ENCODE measurements at places on chromosomes 6 and 20.

DNA sequence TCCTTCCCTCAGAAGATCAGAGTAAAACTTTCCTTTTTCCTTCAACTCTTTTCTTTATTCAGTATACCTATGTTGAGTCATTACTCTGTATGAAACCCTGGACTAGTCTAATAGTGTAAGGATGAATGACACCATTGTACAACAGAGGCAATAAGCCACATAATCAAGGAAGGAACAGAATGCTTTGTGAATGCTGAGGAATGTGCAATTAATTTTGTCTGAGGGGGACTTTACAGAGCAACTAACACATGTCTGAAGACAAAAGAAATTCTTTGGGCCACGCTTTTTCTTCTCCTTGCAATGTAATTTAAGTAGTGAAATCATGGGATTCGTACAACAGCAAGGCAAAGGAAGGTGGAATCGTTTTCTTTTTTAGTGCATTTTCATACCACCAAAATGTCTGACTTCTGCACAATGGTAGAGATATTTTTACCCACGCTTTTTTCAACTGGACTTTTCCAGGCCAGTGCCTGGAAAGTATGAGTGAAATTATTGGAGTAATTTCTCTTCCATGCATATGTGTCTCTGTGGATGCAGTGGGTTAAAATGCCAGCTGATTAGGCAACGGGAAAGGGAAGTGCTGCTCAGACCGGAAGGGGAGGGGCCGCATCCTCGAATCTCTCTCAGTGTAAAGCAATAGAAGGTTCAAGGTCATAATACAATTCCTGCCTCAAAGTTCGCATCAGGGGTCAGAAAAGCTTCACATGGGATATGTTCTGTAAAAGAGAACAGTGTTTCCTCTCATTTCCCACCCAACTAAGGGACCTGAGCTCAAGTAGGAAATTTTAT, 89.9 kb upstream of the MTHFD1L start:
- no peak for DNase-seq

GRCh38 chr6:159180001-159180400, 10.8 kb downstream of the FNDC1 start:
- peak; percentile 37 for DNase-seq

- no peak for DNase-seq
These were observed 24.6 kb downstream of the USP45 start for GRCh38 chr6:99490608-99491007.

GRCh38 chr6:148760258-148760534, 13.4 kb downstream of the UST start:
- DNase-seq = no peak

GRCh38 chr6:50843842-50844241, 25.2 kb downstream of the TFAP2B start:
- no peak for DNase-seq

- no peak for DNase-seq
These were observed 89.5 kb upstream of the MAP7 start for GRCh38 chr6:136639702-136640101.

DNA sequence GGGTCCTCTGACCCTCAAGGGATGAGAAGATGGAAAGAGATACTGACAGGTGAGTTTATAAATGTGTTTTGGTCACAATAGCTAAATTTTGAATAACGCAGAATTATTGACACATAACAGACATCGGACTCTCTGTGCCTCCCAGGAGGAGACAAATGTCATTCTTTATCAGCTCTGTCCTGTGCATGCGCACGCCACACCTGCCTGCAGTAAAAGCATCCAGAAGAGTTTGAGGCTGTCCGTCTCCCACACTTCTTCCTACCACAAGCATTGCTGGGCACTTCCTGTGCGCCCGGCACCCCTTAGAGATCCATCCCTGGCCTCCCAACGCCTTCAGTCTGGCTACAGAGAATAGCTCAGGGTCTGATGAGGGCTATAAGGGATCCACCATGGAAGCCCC, 81.5 kb upstream of the CST7 start:
- no peak for DNase-seq

DNA sequence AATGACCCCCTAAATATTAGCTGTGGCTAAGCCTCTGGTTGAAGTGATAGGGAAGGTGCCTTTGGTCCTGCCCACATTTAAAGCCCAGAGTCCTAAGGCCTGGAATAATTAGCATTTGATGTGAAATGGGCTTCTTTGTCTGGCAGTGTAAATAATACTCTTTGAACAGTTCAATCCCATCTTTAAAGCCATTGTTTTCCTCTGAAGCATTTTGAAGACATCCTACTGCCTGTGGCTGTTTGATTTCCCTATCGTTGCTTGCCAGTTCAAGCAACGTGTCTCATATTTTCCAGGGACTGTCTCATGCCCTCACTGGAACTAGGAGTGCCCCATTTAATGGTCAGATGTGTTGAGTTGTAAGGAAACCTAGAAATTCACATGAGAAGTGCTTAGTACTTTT, 89.3 kb upstream of the BTN3A2 start:
- DNase-seq = no peak

DNA sequence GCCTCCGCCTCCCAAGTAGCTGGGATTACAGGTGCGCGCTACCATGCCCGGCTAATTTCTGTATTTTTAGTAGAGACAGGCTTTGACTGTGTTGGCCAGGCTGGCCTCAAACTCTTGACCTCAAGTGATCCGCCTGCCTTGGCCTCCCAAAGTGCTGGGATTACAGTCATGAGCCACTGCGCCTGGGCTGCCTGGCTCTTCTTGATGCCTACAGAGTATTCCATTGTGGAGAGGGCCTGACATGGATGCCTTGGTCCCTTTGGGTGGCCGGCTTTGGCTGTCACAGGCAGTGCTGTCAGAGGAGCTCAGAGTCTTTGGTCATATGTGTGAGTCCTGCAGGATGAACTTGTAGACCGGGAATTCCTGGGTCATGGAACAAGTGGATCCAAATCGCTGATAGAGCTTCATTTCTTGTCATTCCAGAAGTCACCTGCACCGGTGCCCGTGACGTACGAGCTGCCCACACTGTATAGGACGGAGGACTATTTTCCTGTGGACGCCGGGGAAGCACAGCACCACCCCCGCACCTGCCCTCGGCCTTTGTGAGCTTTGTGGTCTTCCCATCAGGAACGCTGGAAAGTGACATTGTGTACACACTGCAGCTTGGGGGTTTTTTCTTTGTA, 55.1 kb downstream of the ADNP start:
- no peak for DNase-seq

- DNase-seq = no peak
These were observed 239.2 kb downstream of the TPBG start for GRCh38 chr6:82602776-82603175.

DNA sequence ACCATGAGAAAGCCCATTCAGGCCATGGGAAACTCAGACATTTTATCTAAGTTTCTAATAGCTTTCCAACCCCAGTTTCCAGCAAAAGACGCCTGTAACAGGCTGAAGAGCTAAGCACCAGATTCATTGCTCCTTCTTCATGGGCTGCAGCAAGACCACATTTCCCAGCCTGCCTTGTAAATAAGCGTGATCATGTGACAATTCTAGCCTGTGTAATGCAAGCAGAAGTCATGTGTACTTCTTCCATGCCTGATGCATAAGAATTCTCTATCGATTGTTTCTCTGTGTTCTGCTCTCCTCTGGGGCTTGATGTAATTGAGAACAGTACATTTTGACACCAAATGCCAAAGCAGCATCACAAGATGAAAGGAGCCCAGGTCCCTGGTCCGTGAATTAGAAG, 6.8 kb downstream of the PCSK2 start:
- no peak for DNase-seq

GRCh38 chr6:20104696-20105095, 107.6 kb downstream of the MBOAT1 start:
- DNase-seq = no peak

GRCh38 chr6:66599541-66599940, 892.5 kb upstream of the EYS start:
- DNase-seq = peak; percentile 3

DNA sequence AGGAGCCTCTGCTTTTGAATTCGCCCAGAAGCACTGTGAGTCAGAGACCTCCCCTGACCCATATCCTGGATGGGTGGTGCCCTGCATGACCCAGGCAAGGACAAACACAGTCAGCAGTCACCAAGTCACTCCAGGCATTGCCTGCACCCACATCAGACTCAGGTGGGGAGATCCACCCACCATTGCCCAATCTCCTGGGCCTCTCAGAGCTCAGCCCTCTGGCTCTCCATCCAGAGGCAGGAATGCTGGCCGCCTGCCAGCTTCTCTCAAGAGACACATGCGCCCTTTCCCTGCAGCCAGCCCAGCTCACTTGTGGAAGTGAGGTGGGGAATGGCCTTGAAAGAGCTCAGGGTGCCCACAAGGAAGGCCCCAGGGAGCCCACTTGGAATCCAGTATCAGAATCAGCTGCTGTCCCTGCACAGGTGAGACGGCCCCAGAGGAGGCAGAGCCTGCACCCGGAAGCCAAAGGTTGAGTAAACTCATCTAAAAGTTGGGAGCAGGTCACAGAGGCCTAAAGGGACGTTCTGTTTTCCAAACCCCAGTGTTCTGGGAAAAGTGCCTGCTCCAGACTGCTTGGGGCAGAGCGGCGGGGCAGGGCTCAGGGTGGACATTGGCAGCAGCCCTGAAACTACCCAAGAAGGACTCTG, 129.8 kb downstream of the PREX1 start:
- DNase-seq = peak; percentile 82

GRCh38 chr6:28537065-28537464, 11.4 kb downstream of the GPX5 start:
- peak; percentile 4 for DNase-seq

Data from fibroblast of skin of right quadriceps (primary cell).